Activated CD4-positive, alpha-beta T cell treated with anti-CD3 and anti-CD28 coated beads for 24 hours (primary cell): ENCODE measurements at places on chromosomes 11 and 22.

- DNase-seq, result no peak
Observed at GRCh38 chr11:79363861-79364378, 76.9 kb downstream of the TENM4 start.

DNA sequence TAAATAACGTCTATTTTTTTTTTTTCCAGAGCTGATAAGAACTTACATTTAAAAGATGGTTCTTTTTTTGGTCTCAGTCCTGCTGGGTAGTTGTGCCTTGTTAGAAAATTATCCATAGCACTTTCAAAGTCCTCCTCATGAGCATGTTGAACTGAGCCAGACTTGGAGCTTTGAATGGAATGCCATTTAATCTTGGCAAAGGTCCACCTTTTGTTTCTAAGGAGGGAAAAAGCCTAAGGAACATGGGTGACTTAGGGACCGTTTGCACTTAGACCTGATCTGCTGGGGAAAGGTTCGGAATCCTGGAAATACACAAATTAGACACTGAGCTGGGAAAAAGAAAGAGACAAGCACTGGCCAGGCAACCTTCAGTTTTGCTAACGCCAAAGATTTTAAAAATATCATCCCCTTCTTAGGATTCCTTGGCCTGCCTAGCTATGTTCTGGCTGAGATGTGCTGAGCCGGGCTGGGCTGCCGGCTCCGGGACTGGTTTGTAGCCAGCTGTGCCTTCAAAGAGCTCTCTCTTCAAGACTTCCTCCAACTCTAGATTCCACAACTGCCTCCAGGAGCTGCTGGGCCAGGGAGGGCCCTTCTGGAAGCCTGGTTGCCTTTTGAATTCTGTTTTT, 67.4 kb downstream of the ENDOD1 start:
- no peak for DNase-seq

GRCh38 chr22:21587803-21588611, 20.5 kb downstream of the UBE2L3 start:
- DNase-seq, result peak; percentile 38

DNA sequence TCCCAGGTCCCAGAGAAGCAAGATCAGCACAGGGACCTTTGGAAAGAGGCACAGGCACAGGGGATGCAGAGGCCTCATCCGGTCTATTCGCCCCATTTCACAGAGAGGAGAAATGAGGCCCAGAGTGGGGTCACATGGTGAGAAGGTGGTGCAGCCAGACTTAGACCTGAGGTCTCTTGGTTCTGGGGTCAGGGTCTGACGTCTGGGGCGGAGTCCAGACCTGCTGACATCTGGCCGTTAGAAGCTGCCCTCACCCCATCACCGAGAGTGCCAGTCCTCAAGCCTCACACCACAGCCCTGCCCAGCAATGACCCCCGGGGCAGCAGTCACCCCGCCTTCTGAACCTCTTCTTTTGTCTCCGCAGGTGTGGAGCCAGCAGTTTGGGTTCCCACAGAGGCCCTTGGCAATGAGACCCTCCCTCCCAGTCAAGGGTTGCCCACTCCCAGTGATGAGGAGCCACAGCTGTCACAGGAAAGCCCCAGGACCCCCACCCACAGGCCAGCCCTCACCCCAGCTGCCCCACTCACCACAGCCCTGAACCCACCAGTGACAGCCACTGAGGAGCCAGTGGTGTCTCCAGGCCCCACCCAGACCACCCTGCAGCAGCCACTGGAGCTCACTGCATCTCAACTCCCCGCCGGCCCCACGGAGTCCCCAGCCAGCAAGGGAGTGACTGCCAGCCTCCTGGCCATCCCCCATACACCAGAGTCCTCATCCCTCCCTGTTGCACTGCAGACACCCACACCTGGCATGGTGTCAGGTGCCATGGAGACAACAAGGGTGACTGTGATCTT, 62.4 kb downstream of the OTOG start:
- no peak for DNase-seq

GRCh38 chr11:99351624-99352023, 330.9 kb downstream of the CNTN5 start:
- DNase-seq, result no peak

DNA sequence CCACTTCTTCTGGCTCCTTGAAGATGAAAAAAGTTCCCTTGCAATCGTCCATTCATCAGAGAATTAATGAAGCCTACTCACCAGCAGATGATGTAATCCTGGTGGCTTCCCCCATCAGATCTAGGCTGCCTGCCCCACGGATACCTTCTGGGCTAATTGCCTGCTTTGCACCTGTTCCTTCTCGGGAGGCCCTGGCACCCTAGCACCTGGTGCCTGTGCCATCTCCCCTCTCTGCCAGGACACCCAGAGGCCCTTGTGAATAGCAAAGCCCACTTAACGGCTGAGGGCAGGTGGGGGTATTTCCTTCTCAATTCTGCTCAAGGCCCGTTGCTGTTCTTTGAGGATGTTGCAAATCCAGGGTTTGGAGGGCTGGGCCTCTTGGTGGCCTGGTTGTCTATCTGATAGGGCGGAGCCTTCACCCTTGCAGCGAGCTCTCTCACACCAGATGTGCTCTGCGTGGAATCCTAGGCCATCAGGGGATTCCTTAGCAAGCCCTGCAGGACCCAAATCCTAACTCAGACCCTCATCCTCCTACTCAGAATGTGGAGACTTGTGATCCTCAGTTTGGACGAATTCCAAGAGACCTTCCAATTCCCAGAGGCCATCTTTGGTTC, at the start of gene LMO2:
Gene LMO2 (minus strand): TSS at position 363 of the 614 bp plus-strand sequence. CDS start 22,360 bp downstream, outside the sequence.
- DNase-seq, result no peak

DNA sequence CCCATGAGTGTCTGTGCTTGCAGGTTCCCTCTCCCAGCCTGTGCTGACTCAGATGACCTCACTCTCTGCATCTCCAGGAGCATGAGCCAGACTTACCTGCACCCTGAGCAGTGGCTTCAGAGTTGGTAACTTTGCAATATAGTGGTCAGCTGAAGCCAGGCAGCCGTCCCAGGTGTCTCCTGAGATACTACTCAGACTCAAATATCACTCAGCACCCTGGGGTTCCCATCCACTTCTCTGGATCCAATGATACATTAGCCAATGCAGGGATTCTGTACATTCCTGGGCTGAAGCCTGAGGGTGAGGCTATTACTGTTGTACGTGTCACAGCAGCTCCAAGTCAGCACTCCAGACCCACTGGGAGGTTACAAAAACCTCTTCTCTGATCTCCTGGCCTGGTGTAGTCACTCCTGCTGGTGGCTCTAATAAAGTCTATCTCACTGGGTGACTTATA, 87.8 kb upstream of the TOP3B start:
- no peak for DNase-seq

- no peak for DNase-seq
Observed at GRCh38 chr11:27507557-27508322, 1.2 kb upstream of the LIN7C start.

DNA sequence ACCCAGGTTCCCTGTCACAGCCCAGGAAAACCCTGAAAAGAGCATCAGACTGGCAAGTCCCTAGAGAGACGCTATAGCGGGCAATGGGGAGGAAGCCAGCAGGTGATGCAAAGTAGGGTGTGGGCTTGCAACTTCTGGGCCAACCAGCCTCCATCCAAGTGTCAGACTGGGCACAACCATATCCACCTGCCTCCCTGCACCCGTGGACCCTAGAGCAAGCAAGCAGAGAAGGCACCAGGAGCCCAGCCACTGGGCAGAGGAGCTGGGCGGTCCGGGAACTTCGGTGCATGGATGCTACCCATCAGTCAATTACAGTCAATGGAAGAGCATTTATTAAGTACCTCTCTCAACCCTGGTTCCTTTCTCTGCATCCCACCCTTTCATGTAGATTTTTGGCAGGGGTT, 2.8 kb downstream of the NECTIN1 start:
- no peak for DNase-seq

- DNase-seq, result no peak
Observed at GRCh38 chr11:69940246-69940610, 121.0 kb upstream of the FGF3 start.

DNA sequence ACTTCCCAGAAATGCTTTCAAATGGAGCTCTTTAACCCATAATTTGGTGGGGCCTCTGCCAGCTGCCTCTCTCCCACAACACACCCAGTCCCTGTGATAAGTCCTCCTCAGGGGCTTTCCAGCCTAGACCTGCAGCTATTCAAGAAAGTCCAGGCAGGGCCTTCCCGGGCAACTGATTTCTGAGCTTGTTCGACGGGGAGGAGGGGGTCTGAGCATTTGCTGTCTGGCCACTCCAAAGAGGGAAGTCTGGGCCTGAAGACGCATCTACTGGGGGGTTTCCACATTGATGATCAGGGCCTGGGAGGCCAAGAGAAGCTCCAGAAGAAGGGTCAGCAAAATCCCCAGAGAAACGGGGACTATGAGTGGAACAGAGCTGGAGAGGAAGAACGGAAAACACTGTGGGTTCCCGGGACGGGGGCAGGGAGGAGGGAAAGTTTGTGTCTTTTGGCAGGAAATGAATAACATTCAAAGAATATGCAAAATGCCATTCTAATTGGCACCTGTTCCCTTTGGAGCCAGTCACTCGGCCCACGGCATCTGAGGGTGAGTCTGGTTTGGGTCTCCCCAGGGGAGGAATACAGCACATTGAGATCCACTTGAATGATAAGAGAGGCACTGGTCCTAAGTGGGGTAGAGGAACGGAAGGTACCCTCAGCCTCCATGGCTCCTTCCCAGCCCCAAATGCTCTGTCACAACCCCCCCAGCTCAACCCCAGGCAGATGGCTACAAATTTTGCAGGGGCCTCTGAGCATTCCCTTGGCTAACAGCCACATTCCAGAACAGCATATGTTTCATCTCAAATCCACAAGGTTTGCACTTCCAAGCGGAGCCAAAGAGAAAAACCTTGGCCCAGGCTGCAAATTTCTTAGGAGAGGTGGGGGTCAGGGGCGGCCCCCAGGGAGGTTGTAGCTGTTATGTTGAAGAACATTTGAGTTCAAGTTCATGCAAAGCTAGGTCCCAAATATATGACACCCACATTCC, 72.0 kb downstream of the RPUSD4 start:
- DNase-seq, result no peak

GRCh38 chr11:68061508-68061907, 22.7 kb downstream of the TCIRG1 start:
- DNase-seq, result no peak

- no peak for DNase-seq
Observed at GRCh38 chr11:10376061-10376460, 71.2 kb downstream of the ADM start.

DNA sequence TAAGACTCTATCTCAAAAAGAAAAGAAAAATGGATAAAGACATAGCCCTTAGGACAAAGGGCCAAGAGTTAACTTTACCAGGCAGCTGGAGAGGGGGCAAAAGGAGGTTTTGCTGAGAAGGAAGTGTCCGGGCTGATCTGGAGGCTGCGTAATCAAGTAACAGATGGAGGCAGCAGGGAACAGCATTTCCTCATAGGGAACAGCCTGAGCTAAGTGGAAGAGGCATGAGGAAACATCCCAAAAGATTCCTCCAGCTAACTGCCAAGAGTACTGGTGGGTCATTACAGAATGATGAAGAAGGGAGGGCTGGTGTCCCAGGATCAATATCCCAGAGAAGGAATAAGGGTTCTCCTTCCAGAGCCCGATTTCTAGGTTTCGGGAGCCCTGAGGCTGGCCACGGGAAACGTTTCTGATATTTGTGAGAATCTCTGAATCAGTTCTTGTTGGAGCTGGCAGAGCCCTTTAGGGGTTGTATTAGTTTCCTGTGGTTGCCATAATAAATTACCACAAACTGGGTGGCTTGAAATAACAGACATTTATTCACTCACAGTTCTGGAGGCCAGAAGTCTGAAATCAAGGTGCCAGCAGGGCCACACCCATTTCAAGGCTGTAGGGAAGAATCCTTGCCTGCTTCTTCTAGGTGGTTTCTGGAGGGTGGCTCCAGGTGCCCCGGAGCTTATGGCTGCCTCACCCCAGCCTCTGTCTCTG, 21.2 kb downstream of the LIF start:
- DNase-seq, result no peak

DNA sequence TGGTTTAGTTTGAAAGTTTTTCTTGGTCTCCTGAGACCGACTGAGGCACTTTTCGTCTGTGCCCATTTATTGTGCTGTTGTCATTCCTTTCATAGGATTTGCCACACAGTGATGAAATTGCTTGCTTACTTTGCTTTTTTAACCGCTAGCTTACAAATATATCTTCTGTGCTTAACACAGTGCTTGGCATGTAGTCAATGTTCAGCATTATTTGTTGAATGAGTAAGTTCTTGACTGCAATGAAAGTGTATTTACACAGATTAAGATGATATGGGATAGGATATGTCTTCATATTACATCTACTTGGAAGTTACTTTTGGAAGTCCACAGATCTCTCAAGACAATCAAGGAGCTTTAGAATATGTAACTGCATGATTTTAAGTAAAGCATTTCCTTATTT, 91.2 kb downstream of the GRIA4 start:
- no peak for DNase-seq

GRCh38 chr22:31272522-31273446, 19.5 kb downstream of the PIK3IP1 start:
- no peak for DNase-seq

DNA sequence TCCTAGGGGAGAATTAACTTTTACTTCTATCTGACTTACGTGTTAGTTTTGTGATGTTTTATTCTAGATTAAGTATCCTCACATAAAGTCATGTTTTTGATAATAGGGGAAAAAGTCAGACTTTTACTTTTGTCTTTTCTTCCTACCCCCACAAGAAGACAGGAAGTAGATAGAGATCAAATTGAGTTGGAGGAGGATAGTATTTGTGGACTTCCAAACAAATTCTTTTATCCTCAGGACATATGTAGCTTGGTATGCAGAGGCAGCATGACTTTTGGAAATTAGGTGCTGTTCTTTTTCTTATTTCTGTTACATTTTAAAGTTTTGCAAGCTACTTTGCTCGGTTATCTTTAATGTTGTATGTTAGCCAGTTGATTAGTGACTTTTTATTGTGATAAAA, 61.4 kb downstream of the MTMR3 start:
- DNase-seq, result no peak

GRCh38 chr11:36007127-36007655, 63.3 kb downstream of the LDLRAD3 start:
- DNase-seq, result no peak

GRCh38 chr11:36354221-36355003, 58.3 kb downstream of the PRR5L start:
- DNase-seq, result no peak

GRCh38 chr11:96035031-96035739, 111.3 kb upstream of the MTMR2 start:
- no peak for DNase-seq

- DNase-seq, result no peak
Observed at GRCh38 chr11:66124564-66124963, 54.5 kb downstream of the PACS1 start.

DNA sequence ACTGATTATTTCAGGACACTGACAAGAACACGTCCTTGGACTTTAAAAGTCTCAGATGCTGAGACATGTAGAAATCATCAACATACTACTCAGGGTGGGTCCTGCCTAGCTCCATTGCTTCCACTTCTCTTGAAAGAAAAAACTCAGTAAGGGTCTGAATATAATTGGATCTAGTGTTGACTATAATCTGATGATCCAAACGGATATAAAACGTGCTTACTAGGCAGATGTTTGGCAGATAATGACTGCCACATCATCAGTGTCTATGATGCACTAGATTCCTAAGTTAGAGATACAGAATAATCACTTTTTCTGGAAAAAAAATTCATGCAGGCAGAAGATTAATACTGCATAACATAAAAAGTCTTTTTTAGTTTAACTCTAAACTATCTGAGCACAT, 21.6 kb downstream of the GUCY1A2 start:
- no peak for DNase-seq
